Fibroblast of pulmonary artery (primary cell): ENCODE measurements at places on chromosomes 11 and 22.

- DNase-seq = peak; percentile 6
Measured at GRCh38 chr11:112455791-112456190, 195.1 kb upstream of the PLET1 start.

GRCh38 chr11:77959434-77959833, 35.0 kb downstream of the INTS4 start:
- DNase-seq = peak; percentile 71

- DNase-seq = no peak
Measured at GRCh38 chr22:46455446-46455845, 82.0 kb downstream of the CELSR1 start.

GRCh38 chr11:89545691-89546090, 54.5 kb upstream of the NOX4 start:
- no peak for DNase-seq

- DNase-seq = peak; percentile 16
Measured at GRCh38 chr11:16195651-16196050, 160.7 kb downstream of the SOX6 start.

- no peak for DNase-seq
Measured at GRCh38 chr22:20970939-20971657, 4.0 kb downstream of the AIFM3 start.

DNA sequence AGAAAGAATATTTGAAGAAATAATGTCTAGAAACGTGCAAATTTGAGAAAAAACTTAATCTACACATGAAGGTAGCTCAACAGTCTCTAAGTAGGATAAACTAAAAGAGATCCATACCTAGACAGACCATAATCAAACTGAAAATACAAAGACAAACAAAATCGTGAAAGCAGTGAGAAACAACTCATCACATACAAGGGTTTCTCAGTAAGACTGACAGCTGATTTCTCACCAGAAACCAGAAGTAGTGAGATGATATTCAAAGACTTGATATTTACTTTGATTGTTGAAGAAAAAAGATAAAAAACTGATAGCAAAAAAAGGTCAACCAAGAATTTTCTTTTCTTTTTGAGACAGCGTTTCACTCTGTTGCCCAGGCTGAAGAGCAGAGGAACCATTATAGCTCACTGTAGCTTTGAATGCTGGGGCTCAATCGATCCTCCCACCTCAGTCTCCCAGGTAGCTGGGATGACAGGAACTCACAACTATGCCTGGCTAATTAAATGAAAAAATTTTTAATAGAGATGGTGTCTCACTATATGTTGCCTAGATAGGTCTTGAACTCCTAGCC, 17.4 kb downstream of the NPAT start:
- DNase-seq = no peak

- DNase-seq = no peak
Measured at GRCh38 chr22:29032014-29032475, 29.6 kb downstream of the C22orf31 start.

- peak; percentile 55 for DNase-seq
Measured at GRCh38 chr11:8989453-8989852, 14.3 kb downstream of the NRIP3 start.

- DNase-seq = no peak
Measured at GRCh38 chr22:28268171-28268570, 349.1 kb upstream of the PITPNB start.

GRCh38 chr22:46027211-46028105, 50.5 kb upstream of the WNT7B start:
- no peak for DNase-seq

DNA sequence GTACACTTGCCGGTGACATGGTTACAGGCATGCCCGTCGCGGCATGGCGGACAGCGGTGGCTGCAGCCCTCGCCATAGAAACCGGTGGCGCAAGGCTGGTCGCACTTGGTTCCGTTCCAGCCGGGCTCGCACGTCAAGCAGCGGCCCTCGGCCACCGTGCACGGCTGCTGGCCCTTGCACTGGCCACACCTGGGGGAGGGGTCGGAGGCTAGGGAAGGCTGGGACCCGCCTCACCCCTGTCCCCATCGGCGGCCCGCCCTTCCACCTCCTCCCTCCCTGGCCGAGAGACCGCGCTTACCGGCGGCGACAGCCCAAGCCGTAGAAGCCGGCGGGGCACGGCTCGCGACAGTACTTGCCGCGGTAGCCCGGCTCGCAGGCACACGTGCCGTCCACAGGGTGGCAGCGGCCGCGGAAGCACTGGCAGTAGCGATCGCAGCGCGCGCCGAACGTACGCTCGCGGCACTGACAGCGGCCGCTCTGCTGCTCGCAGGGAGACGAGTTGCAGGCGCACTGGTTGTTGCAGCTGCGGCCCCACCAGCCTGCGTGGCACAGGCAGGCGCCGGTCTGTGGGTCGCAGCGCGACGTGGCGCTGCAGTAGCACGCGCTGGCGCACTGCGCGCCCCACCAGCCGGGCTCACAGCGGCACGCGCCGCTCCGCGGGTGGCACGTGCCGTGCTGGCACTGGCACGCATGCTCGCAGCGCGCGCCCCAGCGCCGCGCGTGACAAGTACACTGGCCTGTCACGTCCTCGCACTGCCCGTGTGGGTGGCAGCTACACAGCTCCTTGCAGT, 6.7 kb downstream of the SCARF2 start:
- no peak for DNase-seq

DNA sequence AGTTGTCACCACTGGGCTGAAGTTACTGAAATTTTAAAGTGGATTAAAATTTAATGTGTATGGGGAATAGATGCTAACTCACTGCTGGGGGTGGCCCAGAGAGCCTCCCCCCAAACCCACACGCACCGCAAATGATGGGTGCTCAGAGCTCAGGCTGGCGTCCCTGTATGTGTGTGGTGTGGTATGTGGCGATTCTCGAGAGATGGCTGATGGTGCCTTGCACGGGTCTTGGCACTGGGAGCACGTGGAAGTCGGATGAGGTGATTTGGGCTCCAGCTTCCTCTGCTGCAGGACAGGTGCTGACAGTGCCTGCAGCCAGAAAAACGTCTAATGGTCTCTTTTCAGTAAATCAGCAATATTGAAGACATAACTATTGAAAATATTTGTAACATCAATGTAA, 1473.3 kb downstream of the TBC1D22A start:
- DNase-seq = no peak
